ENCODE measurements at places on chromosomes 3 and 15. TPM values are rescaled to one million over a fixed set of nuclear protein-coding genes. Genes with fewer than 3 reads are reported as not detected.

The ECE2 gene
- total RNA-seq = not detected

GRCh38 chr3:5750874-5751640 lies 563.5 kb downstream of the EDEM1 start:
- H3K4me3 ChIP-seq = no peak overlapping the region
- no peak for DNase-seq
- H3K4me1 ChIP-seq = no peaks in the 10 kb centered on the region
- H3K27me3 ChIP-seq = no peaks in the 10 kb centered on the region

The MAN2A2 gene
- total RNA-seq = 206 TPM

The STRIT1 gene
- not detected for total RNA-seq

GRCh38 chr3:34361921-34362320 lies 563.5 kb downstream of the PDCD6IP start:
- no peak for DNase-seq
- H3K4me1 ChIP-seq = peaks cover 5% of the 10 kb centered on the region
- H3K27me3 ChIP-seq = no peaks in the 10 kb centered on the region
- no peaks in the 10 kb centered on the region for H3K36me3 ChIP-seq
- no peak overlapping the region for H3K4me3 ChIP-seq

GRCh38 chr3:122560680-122561079 lies 3.4 kb downstream of the PARP9 start:
- H3K36me3 ChIP-seq = peaks cover 57% of the 10 kb centered on the region
- peak overlapping the region; percentile 61 for H3K4me3 ChIP-seq
- DNase-seq = peak; percentile 91
- peak overlapping the region; percentile 87 for H3K27ac ChIP-seq

GRCh38 chr3:14913926-14914778 lies 33.2 kb upstream of the NR2C2 start:
- DNase-seq = no peak
- H3K27me3 ChIP-seq = peaks cover 7% of the 10 kb centered on the region
